ENCODE measurements at places on chromosomes 11 and 22.
A peak's percentile ranks its signal among the peaks of the same experiment; 100 is the strongest.

DNA sequence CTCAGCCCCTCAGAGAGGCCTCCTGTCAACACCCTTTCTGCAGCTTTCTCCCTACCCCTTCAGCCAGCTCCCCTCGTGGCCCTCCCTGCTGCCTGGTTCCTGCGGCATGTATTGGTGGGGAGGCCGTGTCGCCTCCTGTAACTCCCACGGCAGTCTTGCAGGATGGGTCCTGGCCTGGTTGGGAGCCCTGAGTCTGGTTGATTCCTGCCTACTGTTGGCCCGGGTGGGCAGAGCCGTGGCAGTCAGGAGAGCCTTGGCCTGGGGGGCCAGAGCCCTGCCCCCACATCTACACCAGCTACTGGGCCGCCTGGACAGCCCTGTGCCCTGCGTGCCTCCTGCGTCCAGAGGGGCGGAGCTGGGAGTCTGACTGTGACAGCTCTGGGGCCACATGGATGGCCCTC, 30.3 kb upstream of the GRAMD4 start:
- DNase-seq, result no peak

- DNase-seq, result peak; percentile 89
Measured at GRCh38 chr11:107562647-107563208, 2.8 kb downstream of the ALKBH8 start.

- DNase-seq, result no peak
Measured at GRCh38 chr11:2858995-2859698, 26.4 kb downstream of the CDKN1C start.

DNA sequence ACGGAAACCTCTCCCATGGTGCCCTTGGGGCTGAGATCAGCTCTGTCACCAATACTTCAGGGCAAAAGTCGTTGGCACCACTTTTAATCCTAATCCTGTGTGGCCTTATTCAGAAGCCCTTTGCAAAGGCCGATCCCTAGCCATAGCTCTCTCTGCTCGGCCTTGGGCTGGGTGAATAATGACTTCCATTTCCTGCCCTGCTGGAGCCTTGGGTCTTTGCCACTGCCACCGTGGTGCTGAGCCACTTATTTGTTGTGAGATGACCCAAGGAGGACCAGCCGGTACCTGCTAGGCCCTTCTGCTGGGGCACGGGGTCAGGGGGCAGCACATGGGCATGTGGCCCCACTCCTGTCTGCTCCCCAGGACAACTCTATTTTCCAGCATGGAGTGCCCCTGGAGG, 188.2 kb downstream of the ST3GAL4 start:
- DNase-seq, result no peak

DNA sequence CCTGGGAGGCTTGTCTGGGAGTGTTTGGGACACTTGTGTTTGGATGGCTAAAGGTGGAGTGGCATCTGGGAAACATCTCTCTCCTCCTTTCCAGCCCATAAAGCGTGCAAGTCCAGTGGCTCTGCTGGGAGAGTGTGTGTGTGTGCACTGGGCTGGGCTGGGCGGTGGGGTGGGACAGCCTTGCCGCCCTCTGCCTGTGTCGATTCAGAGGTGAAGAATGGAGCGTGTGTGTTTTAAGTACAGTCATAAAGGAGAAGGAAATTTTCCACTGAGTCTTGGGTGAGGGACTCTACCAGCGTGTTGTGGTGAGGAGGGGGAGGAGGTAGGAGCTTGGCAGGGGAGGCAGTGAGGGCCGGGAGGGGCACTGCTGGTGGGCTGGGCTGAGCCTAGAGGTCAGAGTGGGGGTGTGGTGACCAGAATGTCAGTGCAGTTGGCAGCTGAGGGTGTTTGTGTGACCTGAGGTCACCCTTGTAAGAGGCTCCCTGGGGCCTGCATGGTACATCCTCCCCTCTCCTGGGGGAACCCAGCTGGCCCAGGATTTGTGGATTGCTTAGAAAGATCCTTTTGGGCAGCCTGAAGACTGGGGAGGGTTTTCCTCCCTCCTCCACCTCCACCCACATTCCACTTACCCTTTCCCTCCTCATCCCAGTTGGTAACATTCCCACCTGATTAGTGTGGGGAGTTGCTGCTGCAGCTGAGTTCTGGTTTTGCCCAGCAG, 1.7 kb downstream of the TIMP3 start:
- DNase-seq, result peak; percentile 79

- peak; percentile 41 for DNase-seq
Measured at GRCh38 chr11:79054636-79055035, 386.2 kb downstream of the TENM4 start.

DNA sequence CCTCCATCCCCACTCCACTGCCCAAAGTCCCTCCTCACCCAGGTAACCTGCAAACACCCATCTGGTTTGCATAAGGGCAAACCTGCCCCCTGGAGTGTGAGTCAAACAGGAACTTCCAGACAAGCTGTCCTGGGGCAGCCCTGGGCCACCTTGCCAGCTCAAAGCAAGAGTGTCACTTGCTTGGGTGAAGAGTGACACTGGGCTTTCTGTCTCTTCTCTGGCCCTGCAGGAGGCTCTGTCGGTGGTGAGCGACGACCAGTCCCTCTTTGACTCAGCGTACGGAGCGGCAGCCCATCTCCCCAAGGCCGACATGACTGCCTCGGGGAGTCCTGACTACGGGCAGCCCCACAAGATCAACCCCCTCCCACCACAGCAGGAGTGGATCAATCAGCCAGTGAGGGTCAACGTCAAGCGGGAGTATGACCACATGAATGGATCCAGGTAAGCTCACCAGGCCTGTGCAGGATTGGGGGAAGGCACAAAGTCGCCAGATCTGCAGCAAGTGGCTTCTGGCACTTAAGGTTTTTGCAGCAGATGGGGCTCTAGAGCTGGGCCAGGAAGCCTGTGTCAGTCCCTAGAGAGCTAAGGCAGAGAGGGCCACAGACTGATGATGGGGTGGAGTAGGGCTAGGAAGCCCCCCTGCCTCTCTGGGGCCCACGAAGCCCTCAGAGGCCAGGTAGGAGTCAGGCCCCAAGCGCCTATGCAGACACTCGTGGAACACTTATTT, 64.2 kb downstream of the FLI1 start:
- no peak for DNase-seq

- peak; percentile 93 for DNase-seq
Measured at GRCh38 chr22:30205281-30206115, 41.1 kb downstream of the LIF start.

GRCh38 chr11:80432057-80432456, 991.2 kb upstream of the TENM4 start:
- no peak for DNase-seq

DNA sequence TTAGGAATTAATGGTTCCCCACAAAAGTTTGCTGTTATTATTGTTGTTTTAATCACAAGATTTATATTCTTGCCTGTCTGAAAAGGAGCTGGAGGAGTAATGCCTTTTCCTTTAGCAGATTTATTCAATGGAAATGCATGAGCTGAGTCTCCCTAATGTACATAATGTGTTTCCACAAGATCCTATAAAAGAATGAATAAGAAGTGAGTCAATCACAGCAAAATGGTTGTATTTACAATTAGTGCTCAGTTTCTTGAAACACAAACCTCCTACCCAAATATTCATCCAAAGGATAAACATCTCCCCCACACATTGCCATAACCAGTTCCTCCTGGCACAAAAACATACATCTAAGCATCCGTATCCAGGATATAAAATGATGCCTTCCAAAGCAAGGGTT, 33.3 kb downstream of the ME3 start:
- peak; percentile 49 for DNase-seq

- no peak for DNase-seq
Measured at GRCh38 chr11:68543594-68543993, 83.0 kb downstream of the PPP6R3 start.

DNA sequence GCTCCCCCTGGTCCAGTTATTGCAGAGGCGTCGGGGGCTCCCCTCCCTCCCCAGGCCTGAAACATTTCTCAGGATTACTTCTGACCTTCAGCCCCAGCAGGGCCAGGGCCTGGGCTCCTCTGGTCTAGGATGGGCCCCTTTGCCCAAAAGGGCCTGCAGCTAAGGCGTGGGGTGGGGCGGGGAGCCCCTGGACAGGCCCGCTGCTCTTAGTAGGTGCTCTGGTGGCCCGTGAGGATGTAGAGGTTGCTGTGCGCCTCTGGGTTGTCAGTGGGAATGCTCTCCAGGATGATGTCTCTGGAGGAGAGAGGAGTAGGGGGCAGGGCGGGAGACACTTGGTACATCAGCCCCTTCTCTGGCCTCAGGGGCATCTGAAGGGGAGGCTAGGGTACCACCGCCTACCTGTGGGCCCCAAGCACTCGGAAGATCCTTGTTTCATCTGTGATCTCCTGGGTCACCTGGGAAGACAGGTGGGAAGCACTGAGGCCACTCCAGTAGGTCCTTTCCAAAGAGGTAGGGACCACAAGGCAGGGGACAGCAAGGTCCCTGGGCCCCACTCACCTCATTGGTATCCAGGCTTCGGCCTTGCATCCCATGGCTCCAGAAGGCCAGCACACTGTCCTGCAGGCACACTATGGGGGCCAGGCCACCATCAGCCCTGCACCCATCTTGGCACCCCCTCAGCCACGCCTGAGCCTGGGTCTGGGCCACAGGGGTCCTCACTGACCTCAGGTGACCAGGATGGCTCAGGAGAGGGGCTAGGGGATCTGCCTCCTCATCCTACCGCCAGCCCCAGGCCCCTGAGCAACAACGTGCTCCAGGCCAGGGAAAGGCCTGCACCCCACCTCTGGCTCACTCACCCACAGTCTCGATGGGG, 11.2 kb upstream of the SF1 start:
- no peak for DNase-seq

DNA sequence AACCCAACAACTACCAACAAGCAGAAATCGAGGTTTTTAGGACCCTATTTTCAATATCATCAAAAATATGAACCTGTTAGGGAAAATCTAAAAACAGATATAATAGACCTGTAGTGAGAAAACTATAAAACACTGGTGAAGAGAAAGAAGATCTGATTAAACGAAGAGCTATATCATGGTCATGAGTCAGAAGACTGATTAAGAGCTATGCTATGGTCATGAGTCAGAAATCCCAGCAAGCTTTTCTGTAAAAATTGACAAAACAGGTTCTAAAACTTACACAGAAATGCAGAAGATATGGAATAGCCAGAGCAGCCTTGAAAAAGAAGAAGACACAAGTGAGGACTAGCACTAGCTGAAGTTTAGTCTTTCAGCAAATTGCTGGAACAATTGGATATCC, 345.0 kb downstream of the TBC1D22A start:
- DNase-seq, result peak; percentile 75

GRCh38 chr22:29130476-29130875, 57.6 kb downstream of the KREMEN1 start:
- DNase-seq, result no peak

GRCh38 chr11:104995001-104995408, 26.6 kb upstream of the CASP4 start:
- DNase-seq, result no peak

- no peak for DNase-seq
Measured at GRCh38 chr11:79244798-79245197, 196.0 kb downstream of the TENM4 start.
